Activated CD4-positive, alpha-beta T cell treated with anti-CD3 and anti-CD28 coated beads, Interleukin-2, amount 10 ng/mL, durations not matched to agents 24 days and 14 days (primary cell): ENCODE measurements at places on chromosomes 3 and 15.

DNA sequence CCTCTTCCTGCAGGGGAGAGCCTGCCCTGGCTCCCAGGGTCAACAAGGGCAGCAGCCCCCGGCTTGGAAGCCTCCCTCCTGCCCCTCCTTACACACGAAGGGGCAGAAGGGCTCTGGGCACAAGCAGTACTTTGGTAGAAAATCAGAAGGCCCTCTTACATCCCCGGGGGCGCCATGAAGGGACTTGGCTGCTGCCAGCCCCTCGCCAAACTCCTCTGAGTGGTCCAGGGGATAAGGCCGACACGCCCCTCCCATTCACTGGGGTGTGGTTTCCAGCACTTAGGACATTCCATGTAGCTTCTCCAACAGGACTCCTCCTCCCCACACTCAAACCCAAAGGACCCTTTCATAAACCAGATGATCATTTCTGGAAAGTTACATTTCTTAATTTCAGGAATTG is 1.2 kb upstream of the ST8SIA2 start:
- DNase-seq, result no peak

DNA sequence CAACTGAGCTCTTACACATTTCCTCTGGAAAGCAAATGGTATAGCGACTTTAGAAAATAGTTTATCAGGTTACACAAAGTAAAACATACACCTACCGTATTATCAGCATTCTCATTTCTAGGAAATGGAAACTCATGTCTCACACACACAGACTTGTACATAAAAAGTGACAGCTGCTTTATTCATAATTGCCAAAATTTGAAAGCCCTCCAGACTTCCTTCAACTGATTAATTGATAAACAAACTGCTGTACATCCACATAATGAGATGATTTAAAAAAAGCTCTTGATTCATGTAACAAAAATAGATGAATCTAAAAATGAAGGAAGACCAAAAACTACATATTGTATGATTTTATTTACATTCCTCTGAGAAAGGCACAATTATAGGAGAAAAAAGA is 425.5 kb downstream of the GABRG3 start:
- DNase-seq, result no peak

DNA sequence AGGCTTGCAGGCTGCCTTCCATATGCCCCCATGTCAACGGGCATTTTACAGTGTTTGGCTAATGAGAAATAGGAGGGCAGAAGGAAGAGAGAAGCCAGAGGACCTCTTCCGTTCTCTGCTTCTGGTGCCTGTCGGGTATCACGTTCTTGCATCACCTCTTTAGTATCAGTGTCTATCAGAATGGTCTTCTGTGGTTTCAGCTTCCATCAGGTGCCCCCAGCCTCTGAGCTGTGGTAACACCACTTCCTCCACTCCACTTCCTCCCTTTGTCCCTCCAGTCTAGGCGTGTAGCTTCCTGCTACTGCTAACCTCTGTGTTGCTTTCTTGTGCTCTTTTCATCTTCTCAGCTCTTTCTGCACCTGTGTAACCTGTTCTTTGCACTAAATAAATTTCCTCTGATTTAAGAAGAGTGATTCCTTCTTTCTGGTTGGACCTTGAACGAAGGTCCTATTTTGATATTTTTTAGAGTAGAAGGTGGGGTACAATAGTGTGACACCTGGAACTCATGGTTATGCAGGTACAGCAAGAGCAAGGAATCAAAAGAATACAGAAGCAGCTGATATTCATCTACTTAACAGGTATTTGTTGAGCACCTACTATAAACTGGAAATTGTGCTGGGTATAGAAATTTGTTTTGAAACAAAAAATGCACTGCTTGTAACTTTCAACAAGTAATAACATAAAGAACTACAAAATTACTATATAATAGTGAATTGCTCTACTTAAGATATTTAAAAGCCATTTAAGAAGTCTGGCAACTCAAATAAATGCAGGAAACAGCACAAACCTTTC is 27.4 kb upstream of the FOXB1 start:
- peak; percentile 90 for DNase-seq

GRCh38 chr3:83065851-83066460 is 1304.5 kb upstream of the GBE1 start:
- DNase-seq, result no peak

GRCh38 chr3:61425356-61425755 is 136.0 kb upstream of the PTPRG start:
- DNase-seq, result no peak

DNA sequence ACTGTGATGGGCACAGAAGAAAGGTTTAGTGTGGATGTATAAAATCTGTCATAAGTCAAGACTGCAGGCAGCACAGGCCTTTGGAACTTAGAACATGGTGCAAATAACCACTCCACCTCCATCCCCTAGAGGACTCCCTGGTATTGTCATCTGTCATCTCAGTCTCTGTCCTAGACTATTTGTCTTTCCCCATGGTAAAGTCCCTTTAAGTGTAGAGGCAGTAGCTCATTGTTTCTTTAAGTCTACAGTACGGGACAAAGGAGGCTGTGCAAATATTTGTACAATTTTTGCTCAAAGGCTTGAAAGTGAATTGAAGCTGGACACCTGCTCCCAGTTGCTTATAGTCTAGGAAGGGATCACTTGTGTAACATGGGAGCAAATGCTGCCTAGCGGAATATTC is 3.2 kb upstream of the PXYLP1 start:
- DNase-seq, result no peak

- DNase-seq, result no peak
Observed at GRCh38 chr15:98870788-98871187, 136.8 kb downstream of the PGPEP1L start.

- DNase-seq, result no peak
Observed at GRCh38 chr3:177680472-177680821, 483.2 kb upstream of the TBL1XR1 start.
